ENCODE measurements at places on chromosomes 12 and 14.

GRCh38 chr14:51609955-51610283 is 41.8 kb upstream of the FRMD6 start:
- DNase-seq = no peak

DNA sequence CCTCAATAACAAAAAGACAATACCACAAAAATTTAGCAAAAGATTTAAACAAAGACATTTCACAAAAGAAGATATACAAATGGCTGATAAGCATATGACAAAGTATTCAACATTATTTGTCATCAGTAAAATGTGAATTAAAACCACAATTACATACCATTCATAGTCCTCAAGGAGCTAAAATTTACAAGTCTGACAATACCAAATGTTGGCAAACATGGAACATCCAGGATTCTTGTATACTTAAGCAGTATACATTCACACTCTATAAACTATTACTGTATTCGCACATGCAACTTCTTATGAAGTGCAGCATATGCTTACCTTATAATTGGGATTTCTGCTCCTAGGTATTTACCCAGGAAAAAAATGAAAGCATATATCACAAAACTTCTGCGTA is 49.7 kb upstream of the BDKRB2 start:
- DNase-seq = no peak

GRCh38 chr14:36818794-36819384 is 157.2 kb downstream of the PAX9 start:
- no peak for DNase-seq

DNA sequence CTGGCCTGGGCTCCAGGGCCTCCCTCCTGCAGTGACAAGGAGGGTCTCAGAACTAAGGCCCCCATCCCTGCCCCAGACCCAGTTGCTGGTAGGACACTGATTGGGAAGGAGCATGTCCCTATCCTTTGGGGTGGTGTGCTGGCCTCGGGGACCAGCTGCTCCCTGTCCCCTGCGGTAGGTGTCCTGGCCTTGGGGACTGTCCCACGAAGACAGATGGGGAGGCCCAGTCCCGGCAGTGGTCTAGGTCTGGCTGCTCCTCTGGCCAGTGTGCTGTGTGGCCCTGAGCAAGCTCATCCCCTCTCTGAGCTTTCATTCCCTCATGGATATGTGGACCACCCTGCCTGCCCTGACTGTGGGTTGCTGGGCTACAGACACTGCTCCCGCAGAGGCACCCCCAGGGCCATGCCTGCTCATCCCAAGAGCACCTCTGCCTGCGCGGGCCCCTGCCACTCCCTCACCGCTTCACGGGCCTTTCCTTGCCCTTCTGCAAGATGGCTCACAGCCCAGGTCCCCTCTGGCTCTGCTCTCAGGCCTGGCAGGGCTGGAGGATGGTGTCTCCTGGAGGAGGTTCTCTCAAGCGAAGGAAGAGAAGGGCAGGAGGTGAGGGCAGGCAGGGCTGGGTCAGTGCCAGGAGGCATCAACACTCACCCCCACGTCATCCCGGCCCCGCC is 12.5 kb downstream of the AHNAK2 start:
- DNase-seq = no peak

DNA sequence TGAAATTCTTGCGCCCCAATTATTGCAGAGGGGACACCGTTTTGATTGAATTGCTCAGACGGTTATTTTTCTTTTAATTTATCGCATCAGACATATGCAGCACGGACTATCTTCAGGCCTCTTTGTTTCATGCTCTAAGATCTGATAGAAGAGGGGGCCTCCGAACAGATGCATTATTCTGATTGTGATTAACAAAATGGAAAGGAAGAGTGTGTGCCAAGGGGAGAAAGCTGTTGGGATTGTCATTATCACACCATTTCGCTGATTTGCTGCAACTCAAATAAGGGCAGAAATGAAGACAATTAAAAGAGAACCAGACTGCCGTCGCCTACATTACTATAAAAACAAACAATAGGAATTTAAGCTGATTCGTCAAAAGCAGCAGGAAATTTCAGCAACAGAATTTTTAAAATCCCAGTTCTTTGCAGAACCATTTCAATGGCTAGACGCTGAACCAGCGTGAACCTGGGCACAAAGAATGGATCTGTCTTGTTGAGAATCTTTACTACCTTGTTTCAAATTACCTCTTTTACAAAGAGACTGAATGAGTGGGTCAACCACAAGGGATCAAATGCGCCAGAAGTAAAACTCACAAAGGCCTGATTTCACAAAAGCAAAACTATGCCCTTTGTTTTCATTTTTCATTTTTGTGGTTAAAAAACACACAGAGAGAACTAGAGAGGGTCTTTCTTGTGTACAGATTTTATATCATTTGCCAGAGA is 30.6 kb downstream of the TMEM132D start:
- no peak for DNase-seq

- no peak for DNase-seq
Observed at GRCh38 chr14:42893183-42893582, 1286.5 kb downstream of the LRFN5 start.

DNA sequence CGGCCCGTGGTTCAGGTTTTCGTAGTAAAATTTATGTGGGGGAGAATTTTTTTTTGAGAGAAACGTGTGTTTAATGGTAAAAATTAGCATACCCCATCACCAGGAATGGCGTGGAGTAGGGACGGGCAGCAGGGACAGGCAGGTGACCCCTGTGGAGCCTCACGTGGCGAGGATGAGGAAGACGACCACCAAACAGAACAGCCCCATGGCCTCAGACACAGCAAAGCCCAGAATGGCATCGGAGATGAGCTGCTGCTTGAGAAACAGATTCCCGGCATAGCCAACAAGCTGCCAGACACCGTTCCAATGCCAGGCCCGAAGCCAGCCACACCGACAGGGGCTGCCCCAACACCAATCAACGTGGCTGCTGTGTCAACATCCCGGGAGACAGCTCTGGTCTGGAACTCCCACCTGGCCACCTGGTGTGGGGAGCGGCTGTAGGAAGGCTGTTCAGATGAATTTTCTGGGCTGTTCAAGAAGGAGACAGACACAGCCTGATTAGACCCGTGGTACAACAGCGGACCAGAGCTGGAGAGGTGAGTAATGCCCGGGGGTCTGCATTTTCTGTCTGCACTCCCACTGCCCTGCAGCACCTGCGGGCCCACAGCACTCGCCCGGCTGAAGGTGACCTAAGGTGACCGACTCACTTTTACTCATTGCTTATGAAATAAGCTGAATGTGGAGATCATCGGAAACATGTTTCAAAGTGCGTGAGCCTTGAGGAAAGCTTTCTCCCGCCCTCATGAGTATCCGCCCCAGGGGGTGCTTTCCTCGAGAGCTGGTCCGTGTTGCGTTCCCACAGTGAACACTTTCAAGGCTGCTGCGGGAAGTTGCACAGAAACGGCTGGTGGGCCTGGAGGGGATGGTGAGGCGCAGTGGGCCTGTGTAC is 10.6 kb downstream of the TMEM121 start:
- DNase-seq = no peak

DNA sequence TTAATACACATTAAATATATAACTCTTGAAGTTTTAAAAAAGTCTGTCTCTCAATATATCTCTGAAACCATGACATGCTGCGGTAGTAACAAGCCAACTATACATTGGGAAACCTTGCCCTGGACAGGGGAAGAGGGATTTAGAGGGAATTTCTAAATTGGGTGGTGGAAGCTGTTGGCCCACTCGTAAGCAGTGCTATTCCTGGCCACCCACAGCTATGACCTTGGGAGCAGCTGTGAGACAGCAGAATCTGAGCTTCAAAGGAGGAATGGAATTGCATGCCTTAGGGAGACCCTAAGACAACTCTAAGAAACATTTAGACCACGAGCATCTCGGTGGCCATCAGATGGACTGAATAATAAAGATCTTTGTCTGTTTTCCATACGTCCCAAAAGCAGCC is 15.8 kb upstream of the GCH1 start:
- no peak for DNase-seq

- DNase-seq = no peak
Observed at GRCh38 chr12:28248555-28249145, 58.4 kb downstream of the CCDC91 start.

DNA sequence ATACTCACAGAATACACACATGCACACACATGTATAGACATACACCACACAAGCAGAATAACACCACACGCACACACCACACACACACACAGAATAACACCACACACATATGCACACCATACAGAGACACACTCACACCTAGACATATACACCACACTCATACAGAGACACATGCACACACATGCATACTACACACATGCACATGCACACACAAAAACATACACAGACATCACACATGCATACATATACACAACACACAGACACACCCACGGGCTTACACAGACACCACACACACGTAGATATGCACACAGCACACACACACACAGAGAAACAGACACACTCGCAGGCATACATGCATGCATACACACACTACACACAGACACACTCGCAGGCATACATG is 49.7 kb downstream of the NTF3 start:
- DNase-seq = no peak

DNA sequence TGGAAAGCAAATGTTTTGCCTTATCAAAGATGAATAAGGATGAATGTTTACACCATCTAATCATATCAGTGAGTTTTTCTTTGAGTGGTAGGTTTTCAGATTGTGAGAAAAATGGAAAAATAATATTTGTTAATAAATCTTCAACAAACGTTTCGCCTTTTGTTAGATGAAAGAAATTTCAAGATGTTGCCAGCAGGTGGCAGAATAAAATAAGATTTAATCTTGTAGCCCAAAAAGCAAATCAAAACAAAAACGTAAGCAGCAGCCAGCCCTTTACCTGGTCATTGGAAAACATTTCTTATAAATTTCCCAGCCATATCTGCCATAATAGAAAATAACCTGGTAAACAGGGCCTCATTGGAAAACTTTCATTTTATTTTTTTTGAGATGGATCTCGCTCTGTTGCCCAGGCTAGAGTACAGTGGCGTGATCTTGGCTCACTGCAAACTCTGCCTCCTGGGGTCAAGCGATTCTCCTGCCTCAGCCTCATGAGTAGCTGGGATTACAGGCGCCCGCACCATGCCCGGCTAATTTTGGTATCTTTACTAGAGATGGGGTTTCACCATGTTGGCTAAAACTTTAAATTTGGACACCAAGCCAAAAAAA is 15.4 kb upstream of the TMEM120B start:
- peak; percentile 39 for DNase-seq

- no peak for DNase-seq
Observed at GRCh38 chr12:121090586-121091514, 41.8 kb upstream of the P2RX7 start.

- DNase-seq = no peak
Observed at GRCh38 chr12:113208041-113208934, 13.0 kb upstream of the TPCN1 start.

- no peak for DNase-seq
Observed at GRCh38 chr14:44736326-44736725, 225.4 kb downstream of the KLHL28 start.

DNA sequence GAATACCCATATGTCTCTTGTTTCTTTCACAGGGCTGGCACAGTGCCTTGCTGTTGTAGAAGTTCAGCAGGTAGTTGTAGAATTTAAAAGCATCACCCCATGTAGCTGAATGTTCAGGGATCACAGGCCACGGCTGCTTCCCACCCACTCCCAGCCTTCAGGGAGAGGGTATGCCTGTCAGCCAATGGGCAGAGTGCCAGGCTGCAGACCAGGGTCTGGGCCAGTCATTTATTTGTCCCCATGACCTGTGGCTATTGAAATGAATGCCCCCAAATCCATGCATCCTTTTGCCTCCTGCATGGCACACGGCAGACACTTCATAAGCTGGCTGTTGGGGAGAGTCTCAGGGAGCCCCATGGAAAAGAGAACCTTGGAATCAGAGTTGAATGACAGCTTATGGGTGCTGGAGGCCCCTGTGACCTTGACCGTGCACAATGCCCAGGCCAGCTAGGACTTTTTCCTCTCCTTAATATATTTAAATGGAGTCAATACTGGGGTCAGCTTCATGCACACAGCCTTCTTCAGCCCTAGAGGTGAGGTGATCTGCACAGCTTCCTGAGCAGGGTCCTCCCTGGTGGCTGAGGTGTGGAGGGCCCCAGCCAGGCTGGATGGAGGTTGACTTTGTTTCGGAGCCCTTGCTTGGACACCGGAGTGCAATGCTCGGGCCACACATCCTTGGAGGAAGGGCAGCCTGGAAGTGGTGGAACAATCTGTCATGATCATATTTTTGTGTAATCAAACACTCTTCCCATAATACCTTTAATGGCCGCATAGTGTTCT is 45.3 kb downstream of the PRMT8 start:
- DNase-seq = no peak

GRCh38 chr14:92460541-92460915 is 53.1 kb upstream of the RIN3 start:
- DNase-seq = no peak

DNA sequence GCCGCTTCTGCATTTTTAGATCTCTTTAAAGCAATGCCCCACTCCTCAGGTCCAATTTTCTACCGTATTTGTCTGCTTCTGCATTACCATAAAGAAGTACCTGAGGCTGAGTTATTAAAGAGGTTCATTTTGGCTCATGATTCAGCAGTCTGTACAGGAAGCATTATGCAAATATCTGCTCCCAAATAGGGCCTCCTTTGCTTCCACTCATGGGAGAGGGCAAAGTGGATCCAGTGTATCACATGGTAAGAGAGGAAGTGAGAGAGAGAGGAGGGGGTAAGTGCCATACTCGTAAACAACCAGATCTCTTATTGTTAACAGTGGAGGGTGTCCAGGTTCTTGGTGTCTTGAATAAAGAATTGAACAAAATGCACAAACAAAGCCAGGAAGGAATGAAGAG is 316.1 kb upstream of the SEL1L start:
- no peak for DNase-seq

- DNase-seq = no peak
Observed at GRCh38 chr14:28763751-28764256, 2.8 kb upstream of the FOXG1 start.

- no peak for DNase-seq
Observed at GRCh38 chr14:50402965-50403364, 6.3 kb upstream of the CDKL1 start.

DNA sequence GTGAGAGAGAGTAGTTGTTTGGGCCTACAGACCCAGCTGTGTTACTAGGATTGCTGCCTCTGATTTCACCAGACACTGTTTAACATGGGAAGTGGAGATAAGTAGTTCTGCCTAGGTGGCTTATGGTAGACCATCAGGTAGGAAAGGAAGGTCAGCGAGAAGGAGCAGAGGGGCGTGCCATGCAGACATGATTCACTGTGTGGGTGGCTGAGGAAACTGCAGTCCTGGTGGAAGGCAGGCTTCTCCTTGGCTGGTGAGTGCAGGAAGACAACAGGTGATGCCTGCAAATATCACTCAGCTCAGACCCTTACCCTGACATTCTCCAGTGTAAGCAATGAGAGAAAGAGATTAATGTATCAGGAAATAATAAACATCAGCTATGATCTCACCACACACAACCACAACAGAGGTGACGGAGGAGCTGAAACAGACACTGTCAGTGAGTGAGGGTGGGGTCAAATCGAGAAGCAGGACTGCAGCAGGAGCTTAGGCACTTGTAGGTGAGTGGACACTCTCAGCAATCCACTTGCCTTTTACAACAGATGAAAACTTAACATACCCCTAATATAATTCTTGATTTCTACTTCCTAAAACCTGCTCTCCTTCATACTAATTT is 2.1 kb upstream of the PRR4 start:
- DNase-seq = no peak
